Stimulated activated CD4-positive, alpha-beta T cell treated with anti-CD3 and anti-CD28 coated beads, Interleukin-15, amount 100 ng/mL, for 1 hour (primary cell): ENCODE measurements at places on chromosomes 5 and 9.

DNA sequence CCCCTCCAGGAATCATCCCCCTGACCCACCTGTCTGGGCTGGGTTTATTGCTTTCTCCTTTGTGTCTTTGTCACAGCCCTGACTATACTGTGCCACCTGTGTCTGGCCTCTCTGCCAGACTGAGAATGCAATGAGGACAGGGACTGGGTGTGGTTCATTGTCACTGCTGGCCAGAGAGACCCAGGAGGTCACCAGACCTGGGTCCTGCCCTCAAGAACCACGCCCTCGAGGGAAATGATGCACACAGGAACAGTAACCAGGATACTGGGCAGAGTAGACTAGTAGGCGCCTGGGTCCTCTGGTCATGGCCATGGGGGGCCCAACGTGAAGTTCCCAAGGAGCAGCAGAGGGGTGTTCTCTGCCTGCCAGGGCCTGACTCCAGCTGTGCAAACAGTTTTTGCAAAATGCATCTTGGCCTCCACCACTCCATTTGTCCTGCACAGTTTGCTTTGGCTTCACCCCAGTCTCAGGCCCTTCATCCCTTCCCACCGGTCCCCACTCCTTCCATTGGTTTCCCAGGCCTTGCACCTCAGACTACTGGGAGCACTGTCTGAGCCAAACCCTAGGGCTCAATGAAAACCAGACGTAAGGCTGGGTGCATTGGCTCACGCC, 17.8 kb downstream of the RGS3 start:
- DNase-seq, result no peak

- no peak for DNase-seq
Observed at GRCh38 chr5:29662876-29663275, 1530.6 kb upstream of the CDH6 start.

- no peak for DNase-seq
Observed at GRCh38 chr5:132303589-132303988, 9.4 kb downstream of the SLC22A4 start.

GRCh38 chr5:143435210-143435657, 31.7 kb upstream of the NR3C1 start:
- DNase-seq, result no peak

DNA sequence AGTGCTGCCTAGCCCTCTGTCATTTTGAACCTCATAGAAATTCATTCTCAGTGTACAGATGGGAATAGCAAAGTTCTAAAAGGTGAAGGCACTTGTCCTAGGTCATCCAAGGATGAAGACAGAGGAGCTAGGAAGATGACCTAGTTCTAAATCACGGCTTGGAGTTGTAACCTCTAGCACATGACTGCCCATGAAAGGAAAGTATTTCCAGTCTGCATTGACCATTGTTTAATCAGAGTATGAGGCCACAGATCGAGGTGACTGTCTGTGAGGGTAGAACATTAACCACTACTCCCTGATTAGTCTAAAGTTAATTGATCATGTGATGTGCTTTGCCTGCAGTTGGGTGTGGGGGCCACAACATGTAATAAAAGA, 674 bp upstream of the TNFSF15 start:
- no peak for DNase-seq

DNA sequence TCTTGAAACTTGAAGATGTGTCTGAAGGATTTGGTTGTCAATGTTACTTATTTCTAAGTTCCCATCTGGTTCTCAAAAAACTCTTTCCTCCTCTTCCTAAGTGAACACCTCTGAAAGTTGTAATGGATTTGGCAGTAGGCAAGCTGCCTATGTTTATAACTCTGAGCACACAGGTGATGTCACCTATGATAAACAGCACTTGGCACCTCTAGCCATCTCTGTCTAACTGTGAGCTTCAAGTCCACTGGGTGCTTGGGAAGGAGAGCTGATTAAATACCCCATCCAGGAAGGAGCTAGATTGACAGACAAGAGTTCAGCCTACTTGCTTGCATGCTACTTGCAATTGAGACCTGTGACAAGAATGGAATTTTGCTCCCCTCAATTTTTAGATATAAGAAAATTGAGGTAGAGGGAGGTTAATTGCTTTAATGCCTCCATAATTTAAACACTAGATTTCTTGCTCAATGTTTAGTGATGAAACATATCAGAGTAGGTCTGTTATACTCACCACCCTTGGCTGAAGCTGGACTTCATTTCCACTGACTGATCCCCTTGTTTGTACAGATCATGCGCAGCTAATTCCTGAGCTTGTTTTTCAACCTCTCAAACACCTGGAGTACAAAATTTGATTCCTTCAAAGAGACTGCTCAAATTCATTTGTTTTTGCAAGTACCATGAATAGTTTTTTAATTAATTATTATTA, 49.9 kb downstream of the PDE4D start:
- no peak for DNase-seq

DNA sequence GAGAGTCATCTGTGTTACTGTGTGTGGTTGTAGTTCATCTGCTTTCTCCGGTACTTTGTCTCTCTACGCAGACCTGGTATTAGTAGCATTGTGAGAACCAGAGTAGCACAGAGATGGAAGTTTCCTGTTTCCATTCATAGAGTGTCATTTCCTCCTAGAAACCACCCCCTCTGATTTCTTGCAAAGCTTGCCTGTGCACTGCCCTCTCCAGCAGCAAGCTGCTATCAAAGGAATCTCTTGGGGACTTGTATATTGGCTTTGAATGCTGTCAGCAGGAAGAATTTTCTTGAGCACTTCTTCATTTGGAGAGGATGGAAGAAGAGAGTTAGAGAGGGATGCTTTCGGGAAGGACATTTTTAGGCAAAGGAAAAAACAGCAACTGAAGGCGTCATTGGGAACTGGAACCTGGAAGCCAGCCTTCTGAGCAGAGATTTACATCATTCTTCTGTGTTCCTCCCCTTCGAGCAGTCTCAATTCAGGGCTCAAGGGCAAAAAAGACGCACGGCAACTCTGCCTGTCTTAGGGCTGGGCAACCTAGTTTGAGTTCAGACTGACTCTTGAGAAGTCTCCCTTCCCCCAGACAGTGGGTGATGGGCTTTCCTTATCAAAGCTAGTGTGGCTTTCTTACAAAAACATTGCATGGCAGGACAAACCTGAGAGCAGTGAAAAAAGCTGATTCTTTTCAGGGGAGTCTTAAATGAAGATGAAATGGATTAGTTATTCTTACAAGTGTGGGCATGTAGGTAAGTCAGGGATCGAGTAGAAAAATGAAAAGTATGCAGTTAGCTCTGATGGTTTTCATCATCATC, 226.3 kb downstream of the AOPEP start:
- DNase-seq, result no peak

- DNase-seq, result no peak
Observed at GRCh38 chr5:44440186-44440585, 51.0 kb upstream of the FGF10 start.

- no peak for DNase-seq
Observed at GRCh38 chr9:112711050-112711689, 6.7 kb downstream of the INIP start.
